ENCODE measurements at places on chromosomes 4 and X.

DNA sequence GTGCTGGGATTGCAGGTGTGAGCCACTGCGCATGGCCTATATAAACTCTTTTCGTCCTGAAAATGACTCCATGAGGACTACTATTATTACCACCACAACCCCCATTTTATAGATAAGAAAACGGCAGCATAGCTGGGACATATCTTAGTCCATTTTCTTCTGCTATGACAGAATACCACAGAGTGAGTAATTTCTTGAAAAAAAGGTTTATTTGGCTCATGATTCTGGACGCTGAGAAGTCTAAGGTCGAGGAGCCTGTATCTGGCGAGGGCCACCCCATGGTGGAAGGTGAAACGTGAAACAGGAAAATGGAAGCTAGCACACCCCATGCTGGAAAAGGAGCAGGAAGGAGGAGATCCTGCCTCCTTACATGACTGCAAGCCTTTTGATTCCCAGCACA lies 68.9 kb downstream of the SMIM20 start:
- no peak for DNase-seq

DNA sequence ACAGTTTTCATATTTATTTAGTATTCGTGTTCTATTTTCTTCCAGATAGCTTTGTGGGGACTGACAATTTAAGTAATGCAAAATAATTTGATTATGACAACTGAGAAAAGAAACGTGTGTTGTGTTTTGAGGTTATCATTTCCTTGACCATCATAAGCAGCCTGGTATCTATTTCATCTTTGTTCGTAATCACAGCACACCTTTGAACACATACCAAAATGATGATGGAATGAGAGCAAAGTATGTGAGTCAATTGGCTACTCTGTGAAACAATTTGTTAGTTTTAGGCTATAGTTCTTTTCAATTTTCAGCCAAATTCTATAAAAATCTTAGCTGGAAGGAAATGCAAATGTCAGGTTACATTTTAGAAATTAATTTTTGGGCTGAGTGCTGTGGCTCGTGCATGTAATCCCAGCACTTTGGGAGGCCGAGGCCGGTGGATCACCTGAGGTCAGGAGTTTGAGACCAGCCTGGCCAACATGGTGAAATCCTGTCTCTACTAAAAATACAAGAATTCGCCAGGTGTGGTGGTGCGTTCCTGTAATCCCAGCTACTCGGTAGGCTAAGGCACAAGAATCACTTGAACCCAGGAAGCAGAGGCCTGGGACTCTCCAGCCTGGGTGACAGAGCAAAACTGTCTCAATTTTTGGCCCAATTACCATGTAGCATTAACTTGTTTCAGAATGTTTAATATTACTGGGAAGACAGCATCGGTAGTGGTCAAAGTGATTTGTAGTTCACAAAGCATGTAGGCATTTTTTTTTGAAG lies 1.1 kb upstream of the DUSP21 start:
- no peak for DNase-seq

- DNase-seq, result no peak
Observed at GRCh38 chr4:184721254-184721653, 12.6 kb downstream of the CENPU start.

DNA sequence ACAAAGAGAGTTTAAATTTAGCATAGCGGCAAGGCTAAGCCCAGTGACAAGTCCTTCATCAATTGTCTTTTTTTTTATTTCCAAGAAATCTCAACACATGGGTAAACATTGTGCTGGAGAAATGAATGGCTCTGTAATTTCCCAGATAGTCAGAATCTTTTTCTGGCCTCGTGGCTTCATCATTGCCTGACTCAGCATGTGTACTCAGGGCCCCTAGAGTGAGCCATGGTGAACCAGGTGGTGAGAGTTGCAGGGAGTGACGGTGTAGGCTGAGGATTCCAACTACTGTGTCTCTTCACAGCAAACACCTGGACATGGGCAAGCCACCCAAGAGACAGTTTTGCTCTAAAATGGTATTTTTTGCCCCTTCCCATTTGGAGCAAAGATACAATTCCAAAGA lies 43.1 kb upstream of the UCP1 start:
- no peak for DNase-seq

- no peak for DNase-seq
Observed at GRCh38 chr4:26707342-26707741, 123.5 kb downstream of the TBC1D19 start.

DNA sequence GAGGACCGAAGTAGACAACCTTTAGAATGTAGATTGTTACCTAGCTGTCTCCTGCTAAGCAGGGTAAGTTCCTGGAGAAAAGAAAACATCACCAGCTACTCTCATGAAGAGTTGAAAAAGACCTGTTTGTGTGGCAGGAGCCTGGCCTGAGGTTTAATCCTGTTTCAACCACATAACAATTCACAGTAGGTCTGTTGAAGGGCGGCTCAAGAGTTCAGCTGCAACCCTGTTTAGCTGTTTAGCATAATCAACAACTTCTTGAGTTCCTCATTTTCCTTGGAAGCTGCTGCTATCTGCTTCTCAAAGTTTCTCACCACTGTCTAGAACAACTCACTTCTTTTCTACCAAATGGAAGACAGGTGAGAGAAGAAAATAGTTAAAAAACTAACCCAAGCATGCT lies 170.4 kb upstream of the TET2 start:
- no peak for DNase-seq

- DNase-seq, result no peak
Observed at GRCh38 chr4:107265859-107266258, 229.7 kb upstream of the DKK2 start.

- DNase-seq, result no peak
Observed at GRCh38 chr4:7169134-7169533, 23.2 kb upstream of the SORCS2 start.

GRCh38 chrX:17511556-17511955 lies 136.6 kb downstream of the NHS start:
- peak; percentile 25 for DNase-seq

GRCh38 chr4:94349193-94349592 lies 6.6 kb upstream of the HPGDS start:
- DNase-seq, result no peak

DNA sequence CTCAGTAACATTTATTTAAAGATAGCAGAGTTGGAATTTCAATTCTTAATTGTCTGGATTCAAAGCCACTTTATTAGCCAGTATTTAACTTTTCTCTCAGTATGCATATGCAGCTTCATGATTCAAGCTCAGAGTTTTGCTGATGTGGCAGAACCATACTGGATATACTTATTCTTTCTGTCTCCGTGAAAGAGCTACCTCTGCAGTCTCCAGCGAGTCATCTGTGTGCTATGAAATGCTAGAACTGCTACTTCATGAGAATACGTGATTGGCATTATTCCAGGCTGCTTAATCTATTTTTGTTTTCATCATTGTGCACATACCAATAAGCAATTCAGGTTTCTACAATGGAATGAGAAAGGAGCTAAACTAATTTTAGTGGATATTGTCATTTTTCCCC lies 743.7 kb downstream of the C4orf33 start:
- DNase-seq, result no peak

Data from AG08395 (cell line).